ENCODE measurements at places on chromosomes 6 and 20. TPM values are rescaled to one million over a fixed set of nuclear protein-coding genes. Genes with fewer than 3 reads are reported as not detected.

Gene RGS19
- 29.3 TPM for total RNA-seq

Gene OPN5
- not detected for total RNA-seq

Gene PRDM1
- 3.2 TPM for total RNA-seq

Gene APCDD1L
- not detected for total RNA-seq

Gene ENTPD6
- 59.4 TPM for total RNA-seq

Gene OR12D3
- not detected for total RNA-seq

Gene C6orf58
- not detected for total RNA-seq

Gene GMPR
- 33.0 TPM for total RNA-seq

Gene MATN4
- total RNA-seq, result 0.20 TPM

Gene SGK2
- not detected for total RNA-seq
